Stimulated activated CD8-positive, alpha-beta memory T cell treated with anti-CD3 and anti-CD28 coated beads, Interleukin-4, amount 100 ng/mL, for 24 hours (primary cell): ENCODE measurements at places on chromosomes 1 and 21.

GRCh38 chr1:12039164-12039525 lies 19.8 kb downstream of the MIIP start:
- DNase-seq, result no peak

DNA sequence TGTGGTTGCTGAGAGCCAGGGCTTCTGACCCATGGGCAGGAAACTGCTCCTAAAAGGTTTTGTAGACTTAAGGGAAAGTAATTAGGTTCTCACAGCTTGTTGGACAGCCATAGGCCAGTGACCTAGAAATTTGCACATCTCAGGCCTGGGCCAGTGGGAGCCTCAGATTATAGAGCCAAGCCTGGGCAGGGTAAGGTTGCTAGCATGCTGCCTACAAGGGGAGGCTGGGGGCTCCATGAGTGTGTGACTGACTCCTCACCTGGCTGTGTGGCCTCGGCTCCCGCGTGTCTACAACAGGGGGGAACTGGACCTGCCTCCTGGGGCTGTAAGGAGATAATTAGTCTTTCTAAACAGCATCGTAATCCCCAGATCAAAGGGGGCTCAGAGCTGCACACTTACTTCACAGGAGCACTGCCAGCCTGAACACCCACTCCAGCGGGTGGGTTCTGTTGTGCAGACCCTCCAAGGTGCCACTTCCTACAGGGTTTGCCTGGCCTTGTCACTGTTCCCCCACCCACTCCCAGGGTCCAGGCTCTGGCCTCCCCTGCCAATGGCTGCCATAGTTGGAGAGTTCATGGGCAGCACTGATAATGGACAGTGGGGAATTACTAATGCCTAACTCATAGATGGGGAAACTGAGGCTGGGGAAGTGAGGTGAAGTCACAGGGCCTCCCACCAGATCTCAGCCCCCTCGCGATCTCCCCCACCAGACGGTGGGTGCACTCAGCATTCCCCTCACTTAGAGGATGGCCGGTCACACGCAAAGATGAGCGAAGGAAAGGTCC lies 230.4 kb upstream of the TMEM51 start:
- DNase-seq, result no peak

- no peak for DNase-seq
Measured at GRCh38 chr1:219563568-219563967, 49.3 kb downstream of the ZC3H11B start.

DNA sequence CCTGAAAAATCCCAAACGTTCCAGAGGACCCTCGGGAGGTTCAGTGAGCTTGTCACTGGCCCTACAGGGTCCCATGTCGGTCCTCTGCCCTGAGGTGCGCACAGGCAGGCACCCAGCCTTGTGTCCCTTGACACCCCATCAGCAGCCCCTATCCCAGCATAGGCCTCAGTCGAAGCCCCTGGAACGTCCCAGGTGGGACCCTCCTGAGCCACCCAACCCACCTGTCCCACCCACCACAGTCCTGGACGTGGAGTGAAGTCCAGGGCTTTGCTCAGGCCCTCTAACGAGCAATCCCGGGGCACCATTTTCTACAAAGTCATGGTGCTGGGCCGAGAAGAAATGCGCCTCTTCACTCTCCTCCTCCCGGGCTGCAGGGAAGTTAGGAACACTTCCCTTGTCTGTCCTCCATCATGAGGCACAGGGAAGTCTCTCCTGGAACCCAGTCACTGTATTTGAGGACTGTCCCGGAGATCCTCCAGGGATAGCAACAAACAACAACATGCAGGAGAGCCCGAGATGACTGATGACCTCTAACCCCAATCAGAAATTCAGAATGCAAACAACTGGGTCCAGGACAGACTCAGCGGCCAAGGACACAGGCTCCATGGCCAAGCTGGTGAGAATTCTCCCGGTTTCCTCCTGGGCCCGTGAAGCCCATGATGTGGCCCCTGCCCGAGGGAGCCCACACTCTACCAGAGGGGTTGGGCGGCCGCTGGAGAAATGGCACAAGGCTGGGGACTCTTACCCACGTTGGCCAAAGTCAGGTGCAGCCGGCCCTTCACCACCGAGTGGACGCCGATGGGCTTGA lies 105.5 kb downstream of the NPHP4 start:
- no peak for DNase-seq

DNA sequence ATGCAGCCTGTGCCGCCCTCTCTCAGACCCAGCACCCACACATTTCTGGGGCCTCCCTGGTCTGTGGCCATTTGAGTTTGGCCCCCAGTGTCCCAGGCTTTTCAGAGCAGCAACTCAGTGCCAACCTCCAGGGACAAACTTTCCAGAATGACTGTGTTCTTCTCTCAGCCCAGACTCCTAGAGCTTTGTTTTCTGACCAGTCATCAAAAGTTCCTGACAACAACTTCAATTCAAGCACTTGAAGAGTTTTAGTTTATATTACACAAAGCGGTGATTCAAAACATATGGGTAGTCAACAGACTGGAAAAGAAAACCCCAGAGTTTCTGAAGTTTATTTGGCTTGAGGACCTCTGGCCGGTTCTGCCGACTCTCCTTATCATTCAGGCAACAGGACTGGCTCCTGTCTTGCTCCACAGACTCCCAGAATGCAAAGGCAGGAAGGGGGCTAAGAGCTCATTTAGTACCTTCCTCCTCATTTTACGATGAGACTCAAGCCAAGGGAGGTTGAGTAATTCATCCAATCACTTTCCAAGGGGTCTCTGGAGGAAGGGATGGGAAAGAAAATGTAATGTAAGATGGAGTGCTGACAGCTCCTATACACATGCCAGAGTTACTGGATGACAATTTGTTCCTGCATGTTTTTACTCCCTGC lies 27.0 kb upstream of the TIAM1 start:
- no peak for DNase-seq

DNA sequence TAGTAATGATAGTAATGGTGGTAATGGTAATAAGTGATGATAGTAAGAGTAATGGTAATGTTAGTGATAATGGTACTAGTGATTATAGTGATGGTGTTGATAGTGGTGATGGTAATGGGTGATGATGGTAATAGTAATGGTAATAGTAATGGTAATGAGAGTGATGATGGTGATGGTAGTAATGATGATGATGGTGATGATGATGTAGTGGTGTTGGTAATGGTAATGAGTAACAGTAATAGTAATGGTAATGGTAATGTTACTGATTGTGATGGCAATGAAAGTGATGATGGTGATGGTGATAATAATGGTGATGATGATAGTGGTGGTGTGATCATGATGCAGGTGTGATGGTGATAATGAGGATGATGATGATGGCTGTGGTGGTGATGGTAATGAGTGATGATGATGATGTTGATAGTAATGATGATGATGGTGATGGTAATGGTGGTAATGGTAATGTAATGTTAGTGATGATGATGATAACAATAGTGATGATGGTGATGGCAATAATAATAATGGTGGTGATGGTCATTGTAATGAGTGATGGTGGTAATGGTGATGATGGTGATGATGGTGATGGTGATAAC lies 235.0 kb downstream of the MATN1 start:
- DNase-seq, result no peak

DNA sequence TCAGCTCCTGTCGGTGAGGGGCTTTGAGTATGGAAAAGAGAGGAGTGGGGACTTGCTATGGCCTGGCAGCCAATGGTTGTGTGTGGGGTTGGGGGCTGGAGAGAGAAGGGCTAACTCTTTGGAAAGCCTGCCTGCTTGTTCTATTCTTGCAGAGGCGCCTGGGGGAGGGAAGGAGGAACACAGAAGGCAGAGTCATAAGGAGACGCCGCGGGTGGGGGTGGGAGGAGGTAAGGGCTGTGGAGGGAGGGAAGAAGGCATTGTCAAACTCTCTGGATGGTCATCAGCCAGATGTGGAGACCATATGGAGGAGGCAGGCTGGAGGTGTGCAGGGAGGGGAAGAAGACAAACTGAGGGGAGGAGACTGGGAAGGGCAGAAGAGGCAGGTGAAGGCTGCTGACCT lies 70.0 kb downstream of the PLXNA2 start:
- no peak for DNase-seq

GRCh38 chr1:41547781-41548560 lies 63.5 kb upstream of the EDN2 start:
- no peak for DNase-seq

GRCh38 chr21:37071561-37072273 lies 1.2 kb downstream of the PIGP start:
- DNase-seq, result no peak

DNA sequence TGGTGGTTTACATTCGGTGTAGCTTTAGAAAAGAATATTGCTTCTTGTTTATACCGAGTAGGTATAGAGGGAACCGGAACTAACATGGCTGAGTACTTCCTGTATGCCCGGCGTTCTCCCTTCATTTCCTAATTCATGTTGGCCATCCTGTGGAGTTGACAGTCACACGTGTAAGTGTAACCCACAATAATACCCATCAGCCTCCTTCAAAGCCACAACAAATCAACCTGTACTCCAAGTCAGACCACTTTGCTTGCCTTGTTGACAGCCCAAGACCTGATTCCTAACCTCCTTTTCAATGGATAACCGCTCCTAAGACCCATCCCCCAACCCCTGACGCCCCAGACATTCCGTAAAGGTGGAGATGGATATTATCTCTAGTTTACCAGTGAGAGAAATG lies 42.1 kb downstream of the UBE2U start:
- no peak for DNase-seq

GRCh38 chr1:117527566-117528102 lies 78.2 kb upstream of the TENT5C start:
- no peak for DNase-seq

- no peak for DNase-seq
Measured at GRCh38 chr21:33157303-33157702, 72.4 kb upstream of the IFNAR2 start.

DNA sequence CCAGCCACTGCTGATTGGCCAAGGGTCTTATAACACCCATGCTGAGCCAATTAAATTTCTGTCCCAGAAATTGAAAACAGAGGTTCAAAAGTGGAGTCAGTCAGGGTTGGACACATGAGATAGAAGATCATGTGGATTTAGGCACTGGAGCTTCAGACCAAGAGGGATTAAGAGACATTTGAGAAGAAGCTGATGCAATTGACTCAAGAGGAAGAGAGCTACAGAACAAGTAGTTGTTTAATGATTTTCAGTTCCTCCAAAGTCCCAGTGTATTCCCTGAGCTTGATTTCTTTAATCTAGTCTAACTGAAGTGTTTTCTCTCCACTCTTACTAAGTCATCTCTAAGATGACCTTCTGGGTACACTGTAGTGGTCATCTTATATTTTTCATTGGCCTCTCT lies 227.1 kb downstream of the DUSP10 start:
- no peak for DNase-seq

- DNase-seq, result no peak
Measured at GRCh38 chr1:163571950-163572349, 250.2 kb downstream of the NUF2 start.

DNA sequence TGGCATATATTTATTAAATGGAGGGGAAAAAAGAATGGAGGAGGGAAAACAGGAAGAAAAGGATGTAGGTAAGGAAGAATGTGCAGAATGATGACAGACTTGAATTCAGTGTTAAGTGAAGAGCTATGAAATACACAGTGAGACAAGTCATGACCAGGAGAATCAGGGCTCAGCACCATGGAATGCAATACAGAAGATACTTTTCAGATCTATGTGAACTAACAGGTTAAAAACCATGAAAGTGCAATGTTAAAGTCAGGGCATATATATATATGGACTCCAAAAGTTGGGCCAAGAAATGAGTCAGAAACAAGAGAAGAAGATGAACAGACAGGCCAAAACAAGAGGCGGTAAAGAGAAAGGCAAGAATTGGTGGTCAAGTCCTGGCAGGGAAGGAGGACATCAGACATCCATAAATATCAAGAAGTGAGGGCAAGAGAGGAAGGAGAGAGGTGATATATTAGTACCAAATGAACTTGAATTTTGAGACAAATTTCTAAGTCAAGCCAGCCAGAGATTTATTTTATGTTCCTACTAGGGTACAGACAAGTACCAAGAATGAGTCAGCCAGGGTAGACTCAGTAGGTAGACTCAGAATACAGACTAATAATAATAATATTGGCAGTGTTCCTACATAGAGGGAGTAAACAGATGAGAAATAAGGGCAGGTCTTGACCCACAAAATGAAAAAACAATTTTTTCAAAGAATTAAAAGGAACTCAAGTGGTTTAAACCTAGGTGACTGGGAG lies 39.5 kb upstream of the MCOLN3 start:
- no peak for DNase-seq

GRCh38 chr21:17572431-17572830 lies 40.3 kb downstream of the BTG3 start:
- DNase-seq, result no peak

DNA sequence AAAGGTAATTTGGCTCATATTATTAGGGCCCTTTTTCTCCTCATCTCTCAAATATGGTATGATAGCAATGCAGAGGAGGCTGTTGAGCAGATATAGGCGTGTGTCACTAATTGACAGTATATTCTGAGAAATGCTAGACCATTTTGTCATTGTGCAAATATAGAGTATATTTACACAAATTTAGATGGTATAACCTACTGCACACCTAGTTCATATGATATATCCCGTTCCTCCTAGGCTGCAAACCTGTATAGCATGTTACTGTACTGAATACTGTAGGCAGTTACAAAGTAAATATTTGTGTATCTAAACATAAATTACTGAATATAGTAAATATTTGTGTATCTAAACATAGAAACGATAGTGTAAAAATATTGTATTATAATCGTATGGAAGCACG lies 8.6 kb downstream of the ZBTB37 start:
- no peak for DNase-seq

- no peak for DNase-seq
Measured at GRCh38 chr1:166040202-166040997, 126.4 kb downstream of the FAM78B start.

- no peak for DNase-seq
Measured at GRCh38 chr1:2289607-2290006, 61.5 kb downstream of the SKI start.

- DNase-seq, result no peak
Measured at GRCh38 chr1:61397935-61398334, 315.6 kb downstream of the NFIA start.

- no peak for DNase-seq
Measured at GRCh38 chr21:28719723-28720122, 273.0 kb downstream of the LTN1 start.
